ENCODE measurements at places on chromosomes 5 and 9. TPM values are rescaled to one million over a fixed set of nuclear protein-coding genes. Genes with fewer than 3 reads are reported as not detected.

DNA sequence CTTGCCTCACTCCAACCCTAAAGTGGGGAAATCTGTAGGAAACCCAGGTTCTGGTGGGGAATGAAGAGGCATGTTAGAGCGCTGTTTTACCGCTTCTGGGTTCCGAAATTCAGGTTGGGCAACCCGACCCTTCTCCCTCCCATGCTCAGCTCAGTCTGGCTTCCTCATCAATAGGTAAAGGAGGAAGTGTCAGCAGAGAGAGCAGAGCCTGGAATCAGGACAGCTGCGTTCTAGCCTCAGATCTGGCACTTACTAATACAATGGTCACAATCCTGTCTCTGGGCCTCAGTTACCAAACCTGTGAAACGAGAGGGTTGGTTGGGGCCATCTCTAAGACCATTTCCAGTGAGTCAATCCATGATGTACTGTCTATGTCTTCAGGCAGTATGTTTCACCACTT, 16.2 kb upstream of the TNIP1 start:
- DNase-seq = no peak

- DNase-seq = no peak
Measured at GRCh38 chr9:107639426-107639825, 149.9 kb upstream of the KLF4 start.

- DNase-seq = peak; percentile 51
Measured at GRCh38 chr9:36023260-36024048, 13.3 kb upstream of the RECK start.

Gene PRR7
- polyA plus RNA-seq = 0.39 TPM

DNA sequence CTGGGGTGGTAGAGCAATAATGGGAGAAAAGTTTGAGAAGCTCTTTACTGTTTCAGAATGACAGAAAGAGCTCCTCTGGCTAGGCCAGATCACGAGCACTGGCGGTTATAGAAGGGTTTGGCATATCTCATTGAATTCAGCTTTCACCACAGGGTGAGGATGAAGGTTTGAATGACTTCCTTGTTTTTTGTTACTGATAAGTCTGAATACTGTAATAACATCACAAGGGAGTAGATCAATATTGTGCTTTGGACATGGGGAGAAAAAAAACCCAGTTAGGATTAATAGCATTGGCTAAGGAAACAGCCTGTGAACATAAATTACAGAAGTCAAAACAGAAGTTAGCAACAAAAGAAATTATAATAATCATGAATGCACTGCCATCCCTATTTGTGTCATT, 9.4 kb downstream of the PHAX start:
- DNase-seq = no peak

Gene SPRY4
- 46.9 TPM for polyA plus RNA-seq

Gene TAF11L10
- polyA plus RNA-seq = not detected

Gene PCDHGA12
- polyA plus RNA-seq = 3.4 TPM
